ENCODE measurements at places on chromosomes 1 and 21.

- DNase-seq: no peak
These were observed 43.0 kb downstream of the GNB1 start for GRCh38 chr1:1847890-1848289.

- DNase-seq: no peak
These were observed 38.5 kb upstream of the SGIP1 start for GRCh38 chr1:66495495-66495894.

GRCh38 chr1:173852105-173852504 lies 15.7 kb downstream of the GAS5 start:
- DNase-seq: no peak

- DNase-seq: no peak
These were observed 34.4 kb downstream of the GLUL start for GRCh38 chr1:182357171-182357570.

GRCh38 chr21:44445145-44445812 lies 10.0 kb upstream of the LRRC3 start:
- no peak for DNase-seq

DNA sequence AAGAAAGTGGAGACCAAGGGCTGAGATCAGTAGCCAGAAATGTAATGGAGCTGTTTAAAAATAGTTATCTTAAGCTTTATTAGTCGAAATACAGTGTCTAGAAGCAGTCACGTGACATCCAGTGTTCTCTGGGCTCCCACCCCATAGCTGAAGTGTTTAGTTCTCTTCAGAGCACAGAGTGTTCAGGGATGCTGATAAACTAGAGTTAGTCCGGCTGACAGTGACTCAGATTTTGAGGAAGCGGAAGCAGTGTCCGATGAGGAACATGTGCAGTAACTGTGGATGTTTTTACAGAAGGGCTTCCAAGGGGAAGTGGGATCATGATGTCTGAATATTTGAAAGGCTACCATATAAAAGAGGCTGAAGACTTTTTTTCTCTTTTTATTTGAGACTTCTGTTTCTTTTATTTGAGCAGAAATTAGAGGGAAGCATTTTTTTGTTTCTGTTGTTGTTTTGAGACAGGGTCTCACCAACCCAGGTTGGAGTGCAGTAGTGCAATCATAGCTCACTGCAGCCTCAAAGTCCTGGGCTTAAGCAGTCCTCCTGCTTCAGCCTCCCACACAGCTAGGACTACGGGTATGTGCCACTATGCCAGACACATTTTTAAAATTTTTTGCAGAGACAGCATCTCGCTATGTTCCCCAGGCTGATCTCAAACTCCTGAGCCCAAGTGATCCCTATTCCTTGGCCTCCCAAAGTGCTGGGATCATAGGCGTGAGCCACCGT lies 124.2 kb downstream of the GALNT2 start:
- DNase-seq: no peak

- DNase-seq: no peak
These were observed 60.6 kb downstream of the SIM2 start for GRCh38 chr21:36759348-36760083.

Measured in GM13977 (cell line).